ENCODE measurements at places on chromosomes 3 and 15.
A peak's percentile ranks its signal among the peaks of the same experiment; 100 is the strongest.

- DNase-seq, result no peak
Measured at GRCh38 chr3:179233043-179233442, 17.9 kb downstream of the KCNMB3 start.

DNA sequence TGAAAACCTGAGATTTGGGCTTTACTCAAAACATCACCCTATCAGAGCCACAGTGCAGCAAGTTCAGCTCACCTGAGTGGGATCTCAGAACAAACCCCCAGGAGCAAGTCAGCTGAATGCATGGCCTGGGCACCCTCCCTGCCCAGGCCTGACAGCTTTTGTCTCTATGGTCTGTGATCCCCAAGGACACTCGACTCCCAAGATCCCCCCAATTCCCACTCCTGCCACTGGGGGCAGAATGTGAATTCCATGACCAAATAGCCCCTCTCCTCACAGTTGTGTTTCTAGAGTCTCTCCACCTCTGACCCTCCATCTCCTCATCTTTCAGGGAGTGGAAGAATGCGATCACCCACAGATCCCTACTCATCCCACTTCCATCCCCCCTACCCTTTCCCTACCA lies 58.9 kb downstream of the ZNF445 start:
- no peak for DNase-seq

DNA sequence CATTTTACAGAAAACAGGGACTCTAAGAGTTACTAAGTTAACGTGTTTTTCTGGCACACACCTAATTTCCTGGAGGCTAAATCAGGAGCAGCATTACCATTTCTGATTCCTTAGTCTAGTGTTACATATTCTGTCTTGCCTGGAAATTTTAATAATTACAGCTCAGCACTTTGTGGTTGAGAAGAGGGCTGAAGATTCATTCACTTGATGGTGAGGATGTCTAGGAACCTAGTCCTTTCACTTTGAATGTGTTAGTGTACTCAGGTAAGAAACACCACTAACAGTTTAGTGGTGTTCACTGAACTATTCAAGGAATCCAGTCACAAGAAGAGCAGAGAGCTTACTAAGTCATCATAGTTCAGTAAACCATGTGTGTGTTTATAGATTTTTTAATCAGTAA lies 102.8 kb downstream of the STT3B start:
- no peak for DNase-seq

DNA sequence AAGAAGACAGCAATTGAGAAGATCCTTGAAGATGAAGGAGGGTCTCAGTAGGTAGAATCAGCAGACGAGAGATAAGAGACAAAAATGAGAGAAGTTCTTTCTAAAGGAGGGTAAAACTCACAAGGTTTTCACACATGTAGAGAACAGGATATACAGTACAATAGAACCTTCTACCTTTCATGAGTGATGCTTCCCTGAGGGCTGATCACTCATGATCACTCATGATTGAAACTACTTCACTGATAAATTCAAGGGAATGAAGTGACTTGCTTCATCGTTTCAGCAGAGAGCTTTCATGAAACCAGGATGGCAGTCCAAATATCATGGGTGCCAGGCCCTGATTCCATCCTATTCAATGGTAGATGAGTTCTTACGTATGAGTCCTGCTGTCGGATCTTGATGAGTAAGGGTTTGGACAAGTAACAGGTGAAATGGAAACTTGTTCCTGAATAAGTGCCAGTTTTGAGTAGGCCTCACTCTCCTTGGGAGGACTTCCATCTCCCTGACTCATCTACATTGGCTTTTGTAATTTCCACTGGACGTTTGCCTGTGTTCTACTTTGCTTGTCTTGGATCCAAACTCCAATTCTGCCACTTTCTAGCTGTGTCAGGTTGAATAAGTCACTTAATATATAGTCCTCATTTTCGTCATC lies 9.6 kb upstream of the CLDN16 start:
- DNase-seq, result peak; percentile 95

GRCh38 chr3:171552531-171552930 lies 92.3 kb upstream of the TNIK start:
- DNase-seq, result no peak

DNA sequence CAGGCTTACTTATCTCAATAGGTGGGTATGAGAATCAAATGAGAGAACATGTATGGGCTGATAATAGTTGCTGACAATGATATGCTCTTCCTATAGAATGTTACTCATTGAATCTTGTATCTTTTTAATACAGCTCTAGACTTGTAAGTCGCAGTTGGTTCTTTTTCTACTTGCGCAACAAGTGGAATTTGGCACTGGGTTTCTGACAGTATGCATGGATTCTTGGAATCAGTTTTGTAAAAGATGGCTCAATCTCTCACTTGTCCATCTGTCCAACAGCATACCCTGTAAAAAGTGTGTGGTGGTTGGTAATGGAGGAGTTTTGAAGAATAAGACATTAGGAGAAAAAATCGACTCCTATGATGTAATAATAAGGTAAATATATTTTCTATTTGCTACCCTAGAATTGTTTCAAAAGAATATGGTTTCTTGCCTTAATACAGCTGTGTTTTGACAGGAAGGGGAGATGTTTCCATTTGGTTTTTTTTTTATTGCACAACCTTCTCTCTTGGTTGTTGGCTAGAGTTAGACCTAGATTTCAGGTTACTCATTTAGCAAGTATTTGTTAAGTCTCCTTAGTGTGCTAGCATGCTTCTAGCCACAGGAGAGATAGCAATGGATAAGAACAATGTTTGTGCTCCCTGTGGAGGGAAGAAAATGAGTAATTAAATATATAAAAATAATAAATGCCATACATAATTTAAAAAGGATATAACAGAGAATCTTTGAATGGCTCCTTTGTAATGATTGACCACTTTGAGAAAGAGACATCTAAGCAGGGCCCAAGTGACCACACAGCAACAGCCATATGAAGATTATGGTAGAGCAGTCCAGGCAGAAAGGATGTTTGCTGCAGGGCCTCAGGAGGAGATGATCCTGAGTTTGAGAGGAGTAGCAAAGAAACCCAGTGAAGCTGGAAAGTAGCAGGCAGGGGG lies 21.8 kb downstream of the ST3GAL6 start:
- DNase-seq, result peak; percentile 96

DNA sequence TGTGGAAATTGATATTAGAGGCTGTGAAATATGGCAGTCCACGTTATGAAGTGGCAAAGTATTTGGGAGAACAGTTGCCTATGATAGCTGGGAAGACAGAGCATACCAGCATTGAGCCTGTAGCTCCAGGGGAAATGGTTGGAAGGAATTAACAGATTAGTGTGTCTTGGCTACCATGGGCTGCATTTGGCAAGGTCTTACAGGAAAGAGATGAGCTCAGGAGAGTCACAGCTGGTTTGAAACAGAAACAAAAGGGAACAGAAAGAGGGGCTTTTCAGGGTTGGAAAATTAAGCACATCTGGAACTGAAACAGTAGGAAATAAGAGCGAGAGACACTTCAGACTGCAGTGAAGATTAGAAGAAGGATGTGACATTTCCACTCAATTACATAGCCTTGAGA lies 141.7 kb downstream of the FBLN2 start:
- DNase-seq, result no peak

DNA sequence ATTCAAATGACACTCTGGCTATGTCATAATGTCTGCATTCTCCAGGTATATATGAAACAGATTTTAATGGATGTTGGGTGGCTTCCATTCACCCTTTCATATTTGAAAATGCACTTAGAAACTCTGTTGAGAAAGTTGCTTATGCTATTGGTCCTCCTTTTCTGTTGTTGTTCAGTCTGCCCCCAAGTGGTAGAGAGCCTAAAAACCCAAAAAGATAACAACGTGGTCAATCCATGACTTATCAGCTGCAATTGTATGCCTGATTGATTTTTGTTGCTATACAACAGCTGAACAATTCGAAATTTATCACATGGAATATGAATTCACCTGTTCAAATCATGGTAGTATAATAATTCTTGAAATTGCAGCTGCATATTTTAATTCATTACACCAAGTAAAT lies 279.8 kb downstream of the ROBO2 start:
- DNase-seq, result peak; percentile 47
